ENCODE measurements at places on chromosomes 2 and 18.

DNA sequence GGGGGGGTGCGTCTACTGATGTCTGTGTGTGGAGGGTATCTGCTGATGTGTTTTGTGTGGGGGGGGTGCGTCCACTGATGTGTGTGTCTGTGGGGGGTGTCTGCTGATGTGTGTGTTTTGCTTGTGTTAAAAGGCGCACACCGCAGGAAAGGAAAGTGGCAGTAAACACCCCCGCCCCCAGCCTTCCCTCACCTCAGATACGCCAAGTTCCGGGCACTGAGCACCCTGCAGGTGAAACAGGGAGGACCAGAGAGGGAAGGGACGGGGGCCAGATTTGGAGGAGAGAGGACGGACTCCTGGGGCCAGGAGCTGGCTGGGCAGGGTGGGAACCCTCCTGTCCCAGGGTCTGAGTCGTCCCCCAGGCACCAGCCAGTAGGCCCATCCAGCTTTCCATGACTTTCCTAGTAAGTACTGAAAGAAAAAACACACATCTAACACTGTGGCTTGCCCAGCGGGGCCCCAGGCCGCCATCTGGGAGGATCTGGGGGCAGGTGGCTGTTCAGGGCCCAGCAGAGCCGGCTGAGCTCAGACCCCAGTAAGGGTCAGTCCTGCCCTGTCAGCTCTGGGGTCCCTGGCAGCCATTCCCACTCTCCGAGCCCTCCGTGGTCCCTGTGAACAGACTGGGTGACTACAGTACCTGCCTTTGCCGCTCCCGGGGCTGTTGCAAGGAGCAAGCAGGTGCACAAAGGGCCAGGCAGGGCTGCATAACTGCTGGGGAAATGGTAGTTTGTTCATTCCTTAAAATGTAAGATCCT lies 126.9 kb downstream of the NFATC1 start:
- peak; percentile 52 for DNase-seq

DNA sequence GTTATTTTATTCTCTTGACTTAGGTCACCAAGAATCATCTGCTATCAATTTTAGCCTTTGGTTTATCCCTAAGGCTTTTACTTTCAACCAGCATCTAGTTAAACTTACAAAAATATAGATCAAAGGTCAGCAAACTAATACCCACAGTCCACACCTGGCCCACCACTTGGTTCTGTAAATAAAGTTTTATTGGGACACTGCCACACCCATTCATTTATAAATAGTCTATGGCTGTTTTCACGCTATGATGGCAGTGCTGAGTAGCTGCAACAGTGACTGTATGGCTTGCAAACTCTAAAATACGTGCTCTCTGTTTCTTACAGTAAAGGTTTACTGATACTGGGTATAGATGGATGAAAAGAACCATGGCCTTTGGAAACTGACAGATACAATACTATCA lies 107.0 kb downstream of the MEP1B start:
- DNase-seq, result no peak

GRCh38 chr2:3651691-3652648 lies 6.0 kb upstream of the ALLC start:
- peak; percentile 61 for DNase-seq

DNA sequence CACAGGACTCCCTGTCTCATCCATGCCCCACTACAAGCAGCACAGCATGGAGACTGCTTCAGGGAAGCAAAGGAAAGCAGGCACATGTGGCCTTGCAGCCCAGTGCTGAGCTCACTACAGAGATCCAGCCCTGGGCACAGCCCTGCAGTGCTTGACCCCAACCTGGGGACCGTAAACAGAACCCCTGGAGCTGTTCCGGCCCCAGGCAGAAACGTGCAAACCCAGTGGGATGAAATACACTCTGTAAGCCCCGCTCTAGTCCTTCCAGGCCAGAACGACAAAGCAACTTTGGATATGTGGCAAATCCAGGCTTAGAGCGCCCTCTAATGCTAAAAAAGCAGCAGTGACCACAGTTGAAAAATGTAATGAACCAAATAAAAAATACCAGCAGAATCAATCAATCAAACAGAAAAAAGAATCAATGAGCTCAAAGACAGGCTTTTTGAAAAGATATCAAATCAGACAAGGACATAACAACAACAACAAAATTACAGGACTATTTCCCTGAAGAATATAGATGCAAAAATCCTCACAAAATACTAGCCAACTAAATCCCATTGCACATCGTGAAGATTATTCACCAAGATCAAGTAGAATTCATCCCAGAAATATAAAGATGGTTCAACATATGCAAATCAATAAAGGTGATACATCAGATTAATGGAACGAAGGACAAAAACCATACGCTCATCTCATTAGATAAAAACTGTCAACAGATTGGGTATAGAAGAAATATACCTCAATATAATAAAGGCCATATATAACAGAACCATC lies 45.6 kb downstream of the ZNF519 start:
- no peak for DNase-seq

GRCh38 chr2:239393388-239393940 lies 7.4 kb downstream of the HDAC4 start:
- DNase-seq, result no peak

DNA sequence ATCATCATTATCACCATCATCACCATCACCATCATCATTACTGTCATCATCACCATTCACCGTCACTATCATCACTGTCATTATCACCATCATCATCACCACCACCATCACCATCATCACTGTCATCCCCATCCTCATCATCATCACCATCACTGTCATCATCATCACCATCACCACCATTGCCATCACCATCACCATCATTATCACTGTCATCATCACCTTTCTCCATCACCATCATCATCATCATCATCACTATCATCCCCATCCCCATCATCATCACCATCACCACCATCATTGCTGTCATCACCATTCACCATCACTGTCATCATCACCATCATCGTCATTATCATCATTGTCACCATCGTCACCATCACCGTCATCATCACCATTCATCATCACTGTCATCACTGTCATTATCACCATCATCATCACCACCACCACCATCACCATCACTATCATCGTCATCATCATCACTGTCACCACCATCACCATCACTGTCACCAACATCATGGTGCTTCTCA lies 9.8 kb downstream of the HPCAL1 start:
- DNase-seq, result no peak

Measured in naive thymus-derived CD8-positive, alpha-beta T cell (primary cell).